SK-N-DZ (cell line): ENCODE measurements at places on chromosomes 2 and 18.

GRCh38 chr2:184413671-184414229, 184.6 kb upstream of the ZNF804A start:
- no peak for DNase-seq

GRCh38 chr2:218710687-218711549, at the start of gene TTLL4:
Gene TTLL4 (plus strand): TSS chr2:218710835. CDS start chr2:218737677, 26,842 bp downstream.
- DNase-seq = peak; percentile 95

GRCh38 chr2:134348760-134349159, 94.9 kb downstream of the MGAT5 start:
- DNase-seq = no peak

DNA sequence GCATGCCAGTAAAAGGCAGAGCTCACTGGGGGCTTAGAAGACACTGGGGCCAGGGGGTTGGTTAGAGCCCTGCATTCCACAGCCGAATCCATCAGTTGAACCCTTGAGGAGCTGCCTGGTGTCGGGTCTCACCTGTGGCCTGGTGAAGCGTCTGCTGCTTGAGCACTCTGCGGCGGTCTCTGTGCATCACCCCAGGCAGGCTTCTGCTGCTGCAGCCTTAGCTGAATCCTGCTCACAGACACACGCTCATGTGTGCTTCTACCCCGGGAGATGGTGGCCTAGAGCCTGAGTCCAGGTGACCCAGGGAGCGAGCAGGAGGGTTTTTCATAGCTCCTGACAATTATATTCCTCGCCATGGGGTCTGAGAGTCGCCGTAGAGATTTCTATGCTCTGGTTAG, 192.1 kb downstream of the MGAT5 start:
- DNase-seq = no peak

- no peak for DNase-seq
Observed at GRCh38 chr2:229346816-229347540, 75.9 kb upstream of the PID1 start.
